H1 (cell line): ENCODE measurements at places on chromosomes 3 and 15. TPM values are rescaled to one million over a fixed set of nuclear protein-coding genes. Genes with fewer than 3 reads are reported as not detected.

PLSCR4 gene
- 1.5 and 2.9 TPM in 2 replicates for total RNA-seq

CYP11A1 gene
- total RNA-seq, result 1.9 and 3.3 TPM in 2 replicates

CLDN16 gene
- total RNA-seq, result not detected in 2 replicates

GOLGA8F gene
- total RNA-seq, result not detected in 2 replicates

GOLGA8O gene
- total RNA-seq, result not detected in 2 replicates

DNA sequence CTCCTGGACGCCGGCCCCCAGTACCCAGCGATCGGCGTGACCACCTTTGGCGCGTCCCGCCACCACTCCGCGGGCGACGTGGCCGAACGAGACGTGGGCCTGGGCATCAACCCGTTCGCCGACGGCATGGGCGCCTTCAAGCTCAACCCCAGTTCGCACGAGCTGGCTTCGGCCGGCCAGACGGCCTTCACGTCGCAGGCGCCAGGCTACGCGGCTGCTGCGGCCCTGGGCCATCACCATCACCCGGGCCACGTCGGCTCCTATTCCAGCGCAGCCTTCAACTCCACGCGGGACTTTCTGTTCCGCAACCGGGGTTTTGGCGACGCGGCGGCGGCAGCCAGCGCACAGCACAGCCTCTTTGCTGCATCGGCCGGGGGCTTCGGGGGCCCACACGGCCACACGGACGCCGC lies 956 bp downstream of the ZIC1 start:
- no peak for DNase-seq

DNA sequence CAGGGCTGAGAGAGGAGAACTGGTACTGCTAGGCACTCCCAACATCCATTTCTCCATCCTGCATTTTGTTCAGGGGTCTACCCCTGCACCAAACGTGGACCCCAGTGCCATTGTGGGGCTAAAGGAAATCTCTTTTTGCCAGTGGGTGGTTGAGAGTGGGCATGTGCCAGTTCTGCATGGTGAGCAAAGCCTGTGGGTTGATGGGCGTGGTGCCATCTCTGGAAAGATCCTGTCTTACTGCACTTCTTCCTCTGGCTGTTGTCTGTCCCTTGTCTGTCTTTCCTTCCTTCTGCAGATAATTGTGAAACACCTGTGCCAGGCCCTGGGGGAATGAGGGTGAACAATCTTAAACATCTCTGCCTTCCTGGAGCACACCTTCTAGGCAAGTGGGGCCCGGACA lies 1.4 kb upstream of the RARRES1 start:
- no peak for DNase-seq

- DNase-seq, result no peak
Measured at GRCh38 chr15:67121644-67122605, 56.5 kb downstream of the SMAD3 start.

GRCh38 chr15:81255315-81255957 lies 58.8 kb downstream of the IL16 start:
- no peak for DNase-seq

GRCh38 chr3:82145742-82146141 lies 384.3 kb upstream of the GBE1 start:
- no peak for DNase-seq

DNA sequence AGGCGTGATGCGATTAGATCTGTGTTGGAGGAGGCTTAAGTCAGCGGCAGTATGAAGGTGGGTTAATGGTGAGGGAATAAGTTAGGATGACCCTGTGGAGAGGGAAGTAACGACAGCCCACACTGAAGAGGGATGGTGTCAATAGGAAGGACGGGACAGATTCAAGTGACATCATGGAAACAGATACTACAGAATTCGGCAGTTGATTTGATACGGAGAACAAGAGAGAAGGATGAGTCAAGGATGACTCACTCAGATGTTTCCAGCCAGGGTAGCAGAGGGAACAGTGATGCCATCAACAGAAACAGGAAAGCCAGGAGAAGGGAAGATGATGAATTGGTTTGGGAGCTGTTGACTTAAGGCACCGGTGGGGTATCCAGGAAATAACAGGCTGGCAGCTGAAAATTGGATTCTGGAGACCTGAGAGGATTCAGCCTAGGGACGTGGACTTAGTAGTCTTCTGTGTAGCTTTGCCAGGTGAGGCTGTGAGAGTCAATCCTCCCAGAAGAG lies 38.0 kb downstream of the SHC4 start:
- no peak for DNase-seq

GRCh38 chr3:132268956-132269355 lies 48.3 kb upstream of the ACP3 start:
- peak; percentile 54 for DNase-seq

DNA sequence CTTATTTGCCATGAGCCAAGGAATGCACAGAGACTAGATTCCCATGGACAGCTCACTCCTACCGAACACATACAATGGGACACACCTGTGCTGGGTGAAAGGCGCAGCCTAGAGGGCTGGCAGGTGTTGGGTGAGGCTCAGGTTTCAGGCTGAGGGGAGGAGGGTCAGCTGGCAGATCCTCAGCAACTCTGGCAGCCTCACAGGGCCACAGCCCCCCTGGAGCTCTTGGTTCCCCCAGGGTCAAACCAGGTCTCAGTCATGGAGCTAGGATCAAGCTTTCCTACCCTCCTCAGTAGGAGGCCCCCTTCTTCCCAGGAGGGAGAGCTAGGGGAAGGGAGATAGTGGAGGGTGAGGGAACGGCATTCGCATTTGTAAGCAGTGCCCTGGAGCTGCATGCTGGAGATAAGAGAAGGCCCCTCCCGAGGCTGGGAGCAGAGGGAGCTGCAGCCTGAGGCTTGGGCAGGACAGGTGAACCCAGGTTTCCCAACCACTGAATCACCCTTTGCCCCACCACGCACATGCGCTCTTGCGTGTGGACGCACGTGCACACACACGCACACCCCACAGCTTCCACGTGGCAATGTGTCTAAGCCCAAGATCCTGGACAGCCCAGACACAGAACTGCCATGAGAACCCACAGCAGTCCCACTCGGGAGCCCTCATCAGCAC lies 26.3 kb upstream of the TFRC start:
- DNase-seq, result peak; percentile 64

GRCh38 chr15:39605146-39605545 lies 24.3 kb downstream of the THBS1 start:
- DNase-seq, result no peak

- DNase-seq, result no peak
Measured at GRCh38 chr3:179072100-179072438, 460 bp upstream of the ZMAT3 start.

DNA sequence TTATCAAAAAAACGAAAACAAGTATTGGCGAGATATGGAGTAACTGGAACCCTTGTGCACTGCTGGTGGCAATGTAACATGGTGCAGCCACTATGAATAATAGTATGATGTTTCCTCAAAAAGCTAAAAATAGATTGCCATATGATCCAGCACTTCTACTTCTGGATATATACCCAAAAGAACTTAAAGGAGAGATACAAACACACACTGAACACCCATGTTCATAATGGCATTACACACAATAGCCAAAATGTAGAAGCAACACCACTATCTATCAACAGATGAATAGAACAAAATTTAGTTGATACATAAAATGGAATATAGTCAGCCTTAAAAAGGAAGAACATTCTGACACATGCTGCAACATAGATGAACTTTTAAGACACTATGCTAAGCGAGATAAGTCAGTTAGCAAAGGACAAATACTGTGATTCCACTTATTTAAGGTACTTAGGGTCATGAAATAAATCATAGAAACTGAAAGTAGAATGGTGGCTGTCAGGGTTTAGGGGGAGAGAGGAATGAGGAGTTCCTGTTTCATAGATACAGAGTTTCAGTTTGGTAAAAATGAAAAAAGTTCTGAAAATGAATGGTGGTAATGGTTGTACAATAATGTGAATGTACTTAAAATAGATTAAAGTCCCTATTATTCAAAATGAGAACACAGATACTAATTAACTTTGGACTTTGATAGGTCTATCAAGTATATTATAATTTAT lies 59.4 kb upstream of the IMPG2 start:
- no peak for DNase-seq

DNA sequence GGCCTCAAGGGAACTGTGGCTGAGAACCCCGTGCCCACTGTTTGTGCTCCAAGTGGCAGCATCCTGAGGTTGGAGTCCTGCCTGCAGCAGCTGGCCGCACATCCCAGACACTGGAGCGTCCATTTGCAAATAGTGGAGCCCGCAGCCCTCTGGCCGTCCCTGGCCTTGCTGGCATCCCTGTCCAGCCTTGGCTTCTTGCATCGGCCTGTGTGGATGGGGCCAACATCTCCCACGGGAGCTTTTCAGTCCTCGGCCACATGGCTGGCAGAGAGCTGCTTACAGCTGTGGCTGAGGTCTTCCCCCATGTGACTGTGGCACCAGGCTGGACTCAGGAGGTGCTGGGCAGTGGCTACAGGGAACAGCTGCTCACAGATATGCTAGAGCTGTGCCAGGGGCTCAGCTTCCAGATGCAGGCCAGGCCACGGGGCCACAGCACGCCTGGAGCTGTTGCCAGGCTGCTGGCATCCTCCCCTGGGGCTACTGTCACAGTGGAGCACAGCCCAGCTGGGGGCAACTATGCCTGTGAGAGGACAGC lies 71.2 kb downstream of the FAM43A start:
- no peak for DNase-seq

- DNase-seq, result no peak
Measured at GRCh38 chr3:196774191-196774820, 34.6 kb downstream of the PAK2 start.

DNA sequence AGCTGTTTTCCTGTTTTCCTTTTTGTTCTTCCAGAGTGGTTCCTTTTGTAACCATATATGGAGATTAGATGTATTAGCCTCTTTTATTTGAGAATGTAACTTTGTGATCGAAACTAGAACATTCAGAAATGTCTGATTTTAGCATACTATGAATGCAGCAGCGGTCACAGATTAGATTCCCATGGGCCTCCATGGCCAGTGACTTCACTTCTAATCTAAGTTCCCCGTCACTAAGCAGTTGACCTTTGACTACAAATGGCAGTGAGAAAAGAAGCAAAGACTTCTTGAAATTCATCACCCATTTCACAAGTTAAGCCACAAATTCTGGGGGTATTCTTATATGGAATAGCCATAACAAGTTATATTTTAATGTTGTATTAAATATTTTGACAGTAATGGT lies 114.6 kb upstream of the FLNB start:
- no peak for DNase-seq

DNA sequence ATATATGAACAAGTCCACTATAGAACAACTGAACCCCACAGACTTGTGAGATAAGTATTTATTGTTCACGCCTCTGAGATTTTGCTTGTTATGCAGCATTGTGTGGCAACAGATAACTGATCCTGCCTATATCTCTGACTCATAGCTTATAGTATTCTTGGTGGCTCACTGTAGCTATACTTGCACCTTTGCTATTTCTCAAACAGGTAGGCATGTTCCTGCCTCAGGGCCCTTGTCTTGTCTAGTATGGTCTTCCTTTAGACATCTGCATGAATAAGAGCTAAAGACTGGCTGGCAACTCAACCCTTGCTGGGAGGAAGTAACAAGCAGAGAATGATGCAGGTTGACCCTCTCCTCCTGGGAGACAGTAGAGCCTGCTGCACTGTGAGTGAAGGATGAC lies 256.1 kb downstream of the CHST2 start:
- DNase-seq, result no peak

GRCh38 chr3:12363397-12364195 lies 74.7 kb downstream of the PPARG start:
- no peak for DNase-seq

DNA sequence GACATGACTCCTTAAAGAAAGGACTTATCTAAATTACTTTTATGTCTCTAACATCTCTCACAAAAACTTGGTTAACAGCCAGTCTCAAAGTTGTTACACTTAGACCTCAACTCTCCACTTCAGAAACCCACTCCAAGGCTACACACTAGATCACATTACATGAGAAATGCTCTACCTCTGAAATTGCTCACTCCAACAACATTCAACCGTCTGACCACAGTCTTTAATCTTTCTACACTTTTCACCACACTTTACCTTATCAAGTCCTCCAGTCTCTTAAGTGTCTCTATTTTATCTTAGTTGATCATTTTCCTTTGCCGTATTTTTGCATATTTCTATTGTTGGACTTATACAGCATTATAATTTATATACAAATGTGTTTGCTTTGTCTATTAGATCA lies 5.8 kb downstream of the SLC12A6 start:
- DNase-seq, result no peak

- no peak for DNase-seq
Measured at GRCh38 chr3:31659246-31659645, 126.5 kb downstream of the STT3B start.

DNA sequence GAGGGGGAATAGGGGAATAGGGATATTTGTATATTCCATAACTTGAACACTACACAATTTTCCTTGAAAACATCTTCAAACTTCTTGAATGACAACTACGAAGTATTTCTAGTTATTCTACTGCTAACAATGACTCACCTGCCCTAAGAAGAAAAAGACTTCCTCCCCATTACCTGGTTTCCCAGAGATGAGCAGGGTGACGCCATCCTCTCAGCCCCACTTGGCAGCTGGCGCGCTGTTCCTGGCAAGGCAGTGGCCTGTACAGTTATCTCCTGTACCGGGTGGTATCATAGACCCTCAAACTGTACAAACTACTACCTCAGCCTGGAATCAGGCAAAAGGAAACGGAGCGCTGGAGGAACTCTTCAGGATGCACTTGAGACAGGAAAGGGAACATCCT lies 10.4 kb downstream of the WDR82 start:
- DNase-seq, result no peak
